ENCODE measurements at places on chromosomes 5 and 9. TPM values are rescaled to one million over a fixed set of nuclear protein-coding genes. Genes with fewer than 3 reads are reported as not detected.
A peak's percentile ranks its signal among the peaks of the same experiment; 100 is the strongest.

PCDHGA5 gene
- 2.6 TPM for total RNA-seq

ANKRD18A gene
- not detected for total RNA-seq

CLPTM1L gene
- 189 TPM for total RNA-seq

- peak; percentile 85 for DNase-seq
Measured at GRCh38 chr9:110040788-110041187, 167.2 kb downstream of the C9orf152 start.

DNA sequence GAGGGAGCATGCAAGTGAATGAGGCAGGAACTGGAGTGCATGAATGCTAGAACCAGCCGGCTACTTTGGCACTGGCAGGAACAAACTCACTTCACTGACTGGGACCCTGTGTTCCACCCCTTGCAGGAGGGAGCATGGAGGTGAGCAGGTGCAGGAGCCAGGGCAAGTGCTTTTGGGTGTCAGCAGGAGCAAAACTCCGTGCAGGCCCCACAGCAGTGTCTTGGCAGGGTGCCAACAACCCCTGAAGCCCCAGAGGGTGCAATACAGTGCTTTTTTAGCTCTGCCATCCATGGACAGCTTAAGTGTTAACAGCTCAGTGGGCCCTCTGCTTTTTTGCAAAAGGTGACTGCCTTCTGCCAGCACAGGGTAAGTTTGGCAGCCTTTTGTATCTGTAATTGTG lies 245.8 kb upstream of the PCSK5 start:
- no peak for DNase-seq

GRCh38 chr5:4019841-4020240 lies 424.2 kb downstream of the IRX1 start:
- no peak for DNase-seq

- DNase-seq: no peak
Measured at GRCh38 chr9:133056533-133056932, 5.2 kb upstream of the CEL start.

DNA sequence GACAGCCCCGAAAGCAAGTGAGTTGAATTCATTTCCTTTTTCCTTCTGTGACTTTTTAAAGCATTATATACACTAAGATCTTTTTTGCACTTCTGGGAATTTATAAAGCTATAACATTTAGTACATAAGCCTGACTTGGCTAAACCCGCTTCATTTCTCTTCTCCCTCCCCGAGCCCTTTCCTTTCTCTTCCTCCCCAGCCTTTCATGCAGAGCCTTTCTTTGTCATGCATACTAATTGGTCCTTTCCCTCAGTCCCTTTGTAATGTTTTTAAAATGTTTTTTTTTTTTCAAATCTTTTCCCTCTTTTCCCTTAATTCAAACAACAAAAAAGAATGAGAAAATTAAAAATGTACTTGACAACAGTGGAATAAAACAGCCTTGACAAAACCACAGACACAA lies 246.4 kb downstream of the PSAT1 start:
- DNase-seq: no peak

DNA sequence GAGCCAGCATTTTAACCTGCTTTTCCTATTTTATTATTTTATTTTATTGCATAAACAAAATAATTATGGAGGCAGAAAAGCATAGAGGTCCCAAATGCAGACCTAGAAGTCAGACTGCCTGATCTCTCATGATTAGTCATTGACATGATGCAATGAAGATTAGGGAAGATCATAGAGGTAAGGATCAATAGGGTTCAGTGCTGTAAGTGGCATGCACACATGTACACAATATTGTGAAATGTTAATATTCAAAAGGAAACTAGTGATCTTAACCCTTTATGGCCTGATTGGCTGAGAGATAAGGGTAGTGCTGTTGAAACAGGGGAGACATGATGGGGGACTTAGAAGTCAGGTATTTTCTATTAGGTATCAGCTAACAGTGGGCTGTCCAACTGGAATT lies 1.1 kb upstream of the FRRS1L start:
- DNase-seq: no peak

- DNase-seq: no peak
Measured at GRCh38 chr9:94478755-94479730, 75.8 kb upstream of the PCAT7 start.

DNA sequence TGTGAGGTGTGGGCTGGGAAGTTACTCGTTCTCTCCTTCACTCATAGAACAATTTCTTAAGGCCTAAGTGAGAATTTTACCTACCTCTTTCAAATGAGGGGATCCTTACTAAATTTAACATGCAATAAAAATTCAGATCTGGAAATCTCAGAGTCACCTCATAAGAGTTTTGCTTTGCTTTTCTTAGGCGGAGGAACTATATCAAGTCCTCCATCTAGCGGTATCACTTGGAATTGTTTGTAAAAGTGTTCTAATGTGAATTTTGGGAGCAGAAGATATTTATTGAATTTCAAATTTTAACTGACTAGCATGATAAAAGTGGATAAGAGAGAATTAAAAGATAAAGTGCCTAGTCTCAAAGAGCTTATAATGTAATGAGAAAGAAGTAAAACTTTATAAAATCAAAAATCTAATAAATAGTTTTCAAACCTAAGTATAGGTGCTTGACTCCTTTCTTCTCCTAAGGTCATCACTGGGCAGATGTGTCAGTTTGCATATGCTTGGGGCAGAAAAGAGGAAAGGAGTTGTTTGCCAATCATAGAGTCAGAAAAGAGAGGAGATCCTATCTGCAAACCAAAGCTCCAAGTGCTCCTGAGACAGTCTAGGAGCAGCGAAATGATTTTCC lies 145.7 kb upstream of the DAB2 start:
- peak; percentile 70 for DNase-seq

DNA sequence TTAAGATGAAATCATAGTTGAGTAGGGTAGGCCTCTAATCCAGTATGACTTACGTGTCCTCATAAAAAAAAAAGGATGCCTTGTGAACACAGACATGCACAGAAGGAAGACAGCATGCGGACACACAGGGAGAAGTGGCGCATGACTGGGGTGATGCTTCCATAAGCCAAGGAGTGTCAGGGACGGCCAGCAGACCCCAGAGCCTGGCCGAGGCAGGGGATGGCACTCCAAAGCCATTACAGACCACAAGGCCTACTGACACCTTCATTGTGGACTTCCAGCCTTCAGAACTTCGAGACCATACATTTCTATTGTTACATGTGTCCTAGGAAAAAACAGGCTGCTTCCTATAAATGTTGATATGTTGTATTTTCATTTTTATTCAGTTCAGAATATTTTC lies 19.9 kb downstream of the EHMT1 start:
- DNase-seq: no peak

DNA sequence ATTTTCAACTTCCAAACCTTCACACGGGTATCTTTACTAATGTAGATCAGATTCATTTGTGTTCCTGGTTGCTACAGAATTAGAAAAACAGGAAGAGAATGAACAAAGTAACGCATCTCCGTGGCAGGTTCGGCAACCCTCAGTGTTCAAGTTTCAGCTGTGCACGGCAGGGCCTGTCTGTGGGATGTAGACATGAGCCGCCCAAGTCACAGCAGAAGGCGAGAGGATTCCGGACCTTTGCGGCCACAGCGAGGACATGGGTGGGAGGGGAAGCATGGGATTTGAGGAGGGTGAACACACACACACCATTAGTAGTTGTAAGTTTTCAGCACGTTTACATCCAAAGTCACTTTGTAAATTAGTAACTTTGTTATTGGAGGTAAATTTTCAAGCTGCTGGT lies 31.7 kb upstream of the CEP72 start:
- no peak for DNase-seq

All from fibroblast of lung (primary cell).